LHCN-M2 (cell line): ENCODE measurements at places on chromosomes 3 and 15. TPM values are rescaled to one million over a fixed set of nuclear protein-coding genes. Genes with fewer than 3 reads are reported as not detected.

Gene CCDC51
- 28.8 and 29.8 TPM in 2 replicates for total RNA-seq

Gene GASK1A
- total RNA-seq: not detected in 2 replicates

Gene RPL39L
- total RNA-seq: 11.9 and 23.9 TPM in 2 replicates

Gene CHRD
- 0.11 and 1.7 TPM in 2 replicates for total RNA-seq

Gene CCNB2
- 130 and 138 TPM in 2 replicates for total RNA-seq

Gene A4GNT
- total RNA-seq: not detected in 2 replicates

Gene CCK
- not detected in 2 replicates for total RNA-seq

- peak; percentile 17 for DNase-seq
These were observed 215.2 kb upstream of the MME start for GRCh38 chr3:154864947-154865346.

- no peak for DNase-seq
These were observed 201.3 kb downstream of the ABHD5 start for GRCh38 chr3:43892061-43892460.

DNA sequence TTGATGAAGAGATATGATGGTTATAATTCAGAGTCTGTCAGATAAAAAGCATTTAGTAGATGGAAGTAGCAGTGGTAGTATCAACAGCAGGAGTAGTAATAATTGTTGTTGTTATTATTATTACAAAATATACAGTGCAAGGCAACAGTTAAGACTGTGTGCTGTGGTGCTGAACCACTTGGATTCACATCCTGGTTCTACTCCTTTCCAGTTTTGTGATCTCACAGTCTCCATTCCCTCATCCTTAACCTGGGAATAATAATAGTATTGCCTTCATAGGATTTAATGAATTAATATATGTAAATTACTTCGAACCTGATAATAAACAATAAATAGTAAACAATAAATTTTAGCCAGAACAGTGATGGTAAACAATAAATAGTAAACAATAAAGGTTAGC is 37.1 kb upstream of the TSC22D2 start:
- no peak for DNase-seq

- no peak for DNase-seq
These were observed 1.1 kb upstream of the NR2C2 start for GRCh38 chr3:14946236-14946635.

DNA sequence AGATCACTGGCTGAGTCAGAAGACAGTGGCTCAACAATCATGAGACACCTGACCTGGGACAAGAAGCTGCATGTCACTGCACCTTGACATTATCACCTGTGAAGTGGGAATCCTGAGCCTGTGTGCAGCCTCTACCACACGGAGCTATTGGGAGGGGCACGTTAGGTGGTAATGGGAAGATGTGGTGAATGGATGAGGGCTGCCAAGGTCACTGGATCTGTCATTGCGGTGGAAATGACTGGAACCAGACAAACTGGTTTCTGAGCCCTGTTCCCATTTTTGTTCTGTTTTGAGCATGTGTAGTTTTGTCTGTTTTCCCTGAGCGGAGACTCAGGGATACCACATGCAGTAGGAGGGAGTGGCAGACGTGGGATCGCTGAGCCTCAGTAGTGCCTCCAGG is 235.5 kb downstream of the OPA1 start:
- no peak for DNase-seq

GRCh38 chr3:186665625-186666188 is at the start of gene HRG:
Gene HRG, plus strand, starts transcription at chr3:186666014. Its CDS starts 18 bp downstream, at chr3:186666032.
- DNase-seq: no peak

GRCh38 chr3:52216585-52217408 is 8.6 kb downstream of the TLR9 start:
- DNase-seq: peak; percentile 98

DNA sequence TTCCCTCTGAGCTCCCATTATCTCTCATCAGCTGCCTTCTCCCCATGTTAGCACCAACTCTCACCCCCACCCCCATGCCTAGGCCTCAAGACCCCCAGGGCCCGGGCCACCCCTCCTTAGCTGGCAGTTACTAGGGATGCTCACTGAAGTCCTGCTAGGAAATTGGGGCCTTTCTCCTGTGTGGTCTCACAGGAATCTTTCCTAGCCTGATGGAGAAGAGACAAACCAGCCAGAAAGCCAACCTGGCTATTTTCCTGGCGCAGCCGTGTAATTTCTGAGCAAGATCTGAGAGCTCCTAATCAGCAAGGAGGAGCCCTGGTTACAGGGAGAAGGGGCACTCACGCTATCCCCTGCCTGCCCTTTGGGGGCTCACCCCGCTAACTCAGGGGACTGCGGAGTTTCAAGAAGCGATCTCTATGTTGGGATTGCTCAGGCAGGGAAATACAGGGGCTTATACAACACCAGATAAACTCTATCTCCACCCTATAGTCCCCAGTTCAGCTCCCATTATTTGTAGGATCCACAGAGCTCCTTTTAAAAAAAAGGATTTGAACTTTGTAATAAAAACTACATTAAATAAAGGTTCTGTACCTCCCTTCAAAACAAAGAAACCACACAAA is 25.2 kb downstream of the NR2F2 start:
- DNase-seq: no peak

- no peak for DNase-seq
These were observed 49.9 kb upstream of the P2RY1 start for GRCh38 chr3:152785051-152785450.

DNA sequence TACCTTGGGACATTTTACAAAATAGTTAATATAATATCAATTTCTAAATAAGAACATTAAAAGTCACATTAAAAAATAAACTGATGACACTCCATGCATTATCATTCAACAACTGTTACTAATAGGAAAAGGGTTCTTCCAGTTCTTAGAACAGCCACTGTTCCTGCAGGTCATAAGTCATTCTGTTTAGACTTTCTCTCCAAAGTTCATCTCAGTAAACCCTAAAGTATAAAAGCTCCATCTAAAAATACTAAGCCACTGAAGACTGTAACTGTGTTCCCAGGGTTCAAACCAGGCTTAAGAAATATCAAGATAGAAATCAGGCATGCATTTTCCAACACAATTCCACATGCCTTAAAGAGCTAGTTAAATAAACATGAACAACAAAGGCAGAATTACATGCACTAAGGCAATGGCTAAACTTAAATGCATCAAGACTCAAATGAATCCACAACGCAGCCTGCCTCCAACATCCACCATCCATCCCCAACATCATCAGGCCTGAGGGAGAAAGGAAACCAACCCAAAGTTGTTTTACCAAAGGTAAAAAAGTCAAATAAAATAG is 46.2 kb downstream of the DMXL2 start:
- no peak for DNase-seq

- peak; percentile 10 for DNase-seq
These were observed 1.4 kb downstream of the ST6GAL1 start for GRCh38 chr3:186931532-186932280.
